Occipital lobe (tissue), 3 donors: ENCODE measurements at places on chromosomes 3 and 15.
A peak's percentile ranks its signal among the peaks of the same experiment; 100 is the strongest.

DNA sequence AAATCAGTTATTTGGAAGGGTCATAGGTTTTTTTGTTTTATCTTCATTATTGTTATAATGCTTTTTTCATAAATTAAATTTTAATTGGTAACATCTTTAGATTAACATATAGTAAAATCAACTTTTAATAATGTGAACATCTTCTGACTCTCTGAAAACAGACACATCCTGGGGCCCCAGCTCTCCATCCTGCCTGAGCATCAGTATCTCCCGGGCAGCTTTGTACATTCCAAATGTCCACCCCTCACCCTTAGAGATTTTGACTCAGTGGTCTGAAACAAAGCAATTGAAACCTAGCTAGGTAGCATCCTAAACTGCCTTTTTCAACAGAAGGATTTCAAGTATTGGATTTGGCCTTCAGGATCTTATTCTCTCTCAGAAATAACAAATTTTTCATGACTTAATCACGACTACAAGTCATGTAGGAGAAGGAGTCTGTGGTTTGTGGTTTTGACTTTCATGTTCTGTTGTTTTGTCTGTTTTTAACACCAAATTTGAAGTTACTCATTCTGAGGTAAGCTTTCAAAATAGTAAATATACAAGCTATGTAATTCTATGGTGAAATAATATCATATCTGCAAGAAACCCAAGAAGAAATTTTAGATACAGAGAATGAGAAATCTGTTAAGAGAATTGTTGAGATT lies 147.3 kb upstream of the UBE2E2 start:
- no peak for DNase-seq

- peak; percentile 6 for DNase-seq
Observed at GRCh38 chr3:64109438-64109837, 86.1 kb upstream of the PSMD6 start.

DNA sequence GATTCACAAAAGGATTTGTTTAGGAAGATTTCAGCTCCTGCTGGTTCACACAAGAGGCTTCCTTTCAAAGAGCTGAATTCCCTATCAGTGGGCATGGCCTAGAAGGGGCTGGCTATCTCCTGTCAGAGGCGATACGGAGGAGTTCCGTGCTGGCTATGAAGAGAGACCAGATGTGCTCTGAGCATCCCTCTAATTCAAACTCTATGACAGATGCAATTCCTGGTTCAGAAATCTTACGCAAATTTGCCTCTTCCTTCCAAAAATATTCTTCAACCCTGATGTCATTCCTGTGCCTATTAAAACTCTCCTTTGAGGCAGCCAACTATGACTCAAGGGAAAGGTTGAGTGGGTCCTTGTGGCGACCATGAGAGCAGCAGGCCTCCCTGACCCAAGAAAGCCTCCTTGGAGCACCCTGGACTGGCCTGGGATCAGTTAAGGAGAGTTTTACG lies 139.3 kb upstream of the HES1 start:
- no peak for DNase-seq

DNA sequence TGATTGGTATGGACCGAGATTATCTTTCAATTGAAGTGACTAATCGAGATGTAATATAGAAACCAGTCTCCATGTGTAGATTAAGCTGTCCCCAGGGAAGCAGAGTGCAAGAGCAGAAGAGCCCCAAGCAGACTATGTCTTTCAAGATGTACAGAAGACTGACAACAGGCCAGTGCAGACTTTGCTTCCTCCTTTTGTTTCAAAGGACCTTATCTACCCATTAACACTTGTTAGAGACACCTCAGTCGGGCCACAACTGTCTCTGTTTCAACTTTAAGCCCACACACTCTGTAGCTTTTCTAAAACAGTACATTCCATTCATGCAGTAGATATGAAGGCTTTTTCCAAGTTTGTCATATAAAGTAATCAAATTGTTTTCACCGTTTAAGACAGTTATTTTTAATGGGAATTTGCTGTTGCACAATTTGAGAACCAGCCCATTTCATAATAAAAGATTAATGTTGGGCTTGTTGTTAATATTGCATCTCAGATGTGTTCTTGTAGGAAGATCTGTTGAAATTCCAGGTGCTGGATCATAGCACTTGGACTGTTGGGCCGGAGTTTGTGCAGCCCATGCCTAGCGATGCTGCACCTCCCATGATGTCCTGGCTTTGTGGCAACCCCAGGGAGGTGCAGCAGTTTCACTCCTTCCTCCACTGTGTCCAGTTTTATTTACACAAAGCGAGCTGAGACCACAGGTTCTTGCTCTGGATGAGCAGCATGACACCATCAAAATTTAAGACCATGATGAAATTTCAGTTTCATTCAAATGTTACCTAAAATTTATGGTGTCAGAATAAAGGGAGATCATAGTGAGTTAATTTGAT lies 12.4 kb downstream of the GORASP1 start:
- no peak for DNase-seq

- DNase-seq: no peak
Observed at GRCh38 chr15:22872936-22873701, 34.7 kb downstream of the NIPA2 start.

DNA sequence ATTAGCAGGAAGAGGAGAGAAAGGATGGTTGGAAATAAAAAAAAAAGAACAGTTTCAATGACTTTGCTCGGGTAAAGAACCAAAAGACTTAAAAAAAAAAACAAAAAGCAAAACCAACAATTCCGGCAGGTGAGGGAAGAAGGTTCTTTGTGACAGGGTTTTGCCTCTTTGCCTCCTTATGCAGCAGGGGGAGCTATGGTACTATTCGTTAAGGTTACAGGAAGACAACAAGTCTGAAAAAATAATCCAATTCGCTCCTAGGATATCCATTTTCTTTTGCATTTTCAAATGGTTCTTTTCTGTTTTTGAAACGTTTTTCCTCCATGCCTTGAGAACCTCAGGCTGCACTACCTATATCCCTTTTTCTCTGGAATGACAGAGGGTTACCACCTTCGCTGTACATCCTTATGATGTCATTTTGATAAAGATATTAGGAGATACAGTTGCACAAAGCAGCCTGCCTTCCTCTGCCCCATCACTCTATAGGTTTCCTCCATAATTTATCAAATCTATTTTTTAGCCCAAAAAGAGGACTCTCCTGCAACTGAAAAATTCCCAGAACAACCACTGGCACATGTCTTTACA lies 55.0 kb downstream of the CFAP20DC start:
- DNase-seq: no peak

GRCh38 chr3:125141596-125142419 lies 70.7 kb downstream of the SLC12A8 start:
- peak; percentile 16 for DNase-seq
